ENCODE measurements at places on chromosomes 11 and 22.

DNA sequence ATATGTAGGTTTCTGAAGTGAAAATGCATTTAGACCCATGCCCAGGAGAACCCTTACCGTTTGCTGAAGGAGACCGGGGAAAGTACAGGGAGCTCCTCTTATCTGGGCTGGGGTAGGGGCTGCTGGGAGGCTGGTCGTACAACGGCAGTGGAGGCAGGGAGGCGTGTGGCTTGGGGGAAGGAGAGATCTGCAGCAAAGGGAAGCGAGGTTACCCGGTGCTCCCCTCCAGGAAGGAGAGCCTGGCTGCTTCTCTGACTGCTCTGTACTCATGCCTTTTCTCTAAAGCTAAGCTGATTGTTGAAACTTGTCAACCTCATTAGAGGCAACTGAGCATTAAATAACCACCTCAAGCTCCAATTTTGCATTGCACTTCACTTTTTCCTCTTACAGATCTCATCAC is 27.2 kb downstream of the ATG16L2 start:
- DNase-seq = no peak

GRCh38 chr11:19466314-19466713 is 225.6 kb upstream of the E2F8 start:
- DNase-seq = no peak

DNA sequence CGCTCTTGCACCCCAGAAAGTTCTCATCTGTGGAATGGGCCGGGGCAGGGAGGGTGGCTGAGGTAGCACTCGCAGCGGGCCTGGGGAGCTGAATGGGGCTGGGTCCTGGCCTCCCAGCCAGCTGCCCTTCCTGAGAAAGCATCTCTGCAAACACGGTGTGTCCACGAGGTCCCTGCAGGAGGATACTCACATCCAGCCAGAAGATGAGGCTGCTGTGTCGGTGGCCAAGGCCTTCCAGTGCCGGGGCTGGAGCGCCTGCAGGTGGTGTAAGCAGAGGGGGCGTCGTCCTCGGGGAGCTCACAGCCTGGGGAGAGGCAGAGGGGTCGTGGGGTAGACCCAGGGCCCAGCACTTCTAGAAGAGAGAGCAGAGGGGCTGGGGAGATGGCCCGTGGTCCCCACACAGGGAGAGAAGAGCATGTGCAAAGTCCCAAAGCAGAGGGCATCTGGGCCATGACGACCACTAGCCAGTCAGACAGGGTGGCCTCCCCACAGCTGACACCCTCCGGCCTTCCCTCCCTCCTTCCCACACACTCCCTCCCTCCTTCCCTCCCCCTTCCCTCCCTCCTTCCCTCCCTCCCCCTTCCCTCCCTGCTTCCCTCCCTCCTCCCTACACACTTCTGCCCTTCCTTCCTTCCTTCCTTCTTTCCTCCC is 97.9 kb downstream of the WNT7B start:
- no peak for DNase-seq

DNA sequence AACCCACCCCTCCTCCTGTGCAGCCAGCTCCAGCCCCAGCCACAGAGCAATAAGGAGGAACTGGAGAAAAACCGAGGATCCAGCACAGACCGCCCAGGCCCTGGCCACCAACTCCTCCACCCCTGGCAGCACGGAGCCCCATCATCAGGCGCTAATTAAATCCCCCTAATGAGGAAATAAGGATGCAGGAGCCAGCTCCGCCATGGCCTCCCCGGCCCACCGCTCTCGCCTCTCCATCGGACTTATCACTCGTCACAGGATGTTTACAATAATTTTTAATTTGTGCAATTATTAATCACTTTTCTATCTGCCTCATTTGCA is 42.6 kb downstream of the BUD13 start:
- DNase-seq = no peak

GRCh38 chr22:42425989-42426355 is 6.2 kb downstream of the NFAM1 start:
- DNase-seq = no peak

DNA sequence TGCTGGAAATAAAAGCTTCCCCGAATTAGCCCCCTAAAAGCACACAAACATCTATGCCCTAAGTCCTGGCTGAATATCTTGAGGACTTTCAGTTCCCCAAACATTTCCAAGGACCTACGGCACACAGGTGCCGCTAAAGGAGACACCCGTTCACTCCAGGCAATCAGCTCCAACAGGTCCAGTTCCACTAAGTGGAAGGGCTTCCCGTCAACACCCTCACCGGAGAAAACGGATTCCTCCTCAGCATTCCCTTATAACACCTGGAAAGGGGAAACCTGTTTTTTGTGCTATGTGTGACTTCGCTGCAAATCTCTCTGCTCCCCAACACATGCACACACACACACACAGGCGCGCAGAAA is 3.9 kb downstream of the TENM4 start:
- DNase-seq = no peak
